ENCODE measurements at places on chromosomes 1 and 21.
A peak's percentile ranks its signal among the peaks of the same experiment; 100 is the strongest.

DNA sequence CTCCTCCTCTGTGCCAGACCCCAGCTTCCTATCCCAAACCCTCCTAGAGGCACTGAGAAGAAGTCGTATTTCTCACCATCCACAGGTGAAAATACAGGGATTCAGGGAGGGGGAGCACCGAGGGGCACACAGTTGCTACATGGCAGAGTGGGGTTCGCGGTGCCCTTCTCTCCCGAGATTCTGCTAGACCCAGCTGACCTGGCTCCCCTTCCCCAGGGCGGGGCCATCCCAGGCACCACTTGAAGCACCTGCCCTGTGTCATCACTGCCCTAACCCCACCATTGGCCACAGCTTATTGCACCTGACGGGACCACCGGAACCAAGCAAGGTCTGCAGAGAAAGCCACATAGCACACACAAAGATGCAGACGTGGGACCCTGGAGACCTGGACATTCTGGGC, 30.5 kb downstream of the SDC3 start:
- DNase-seq: no peak

DNA sequence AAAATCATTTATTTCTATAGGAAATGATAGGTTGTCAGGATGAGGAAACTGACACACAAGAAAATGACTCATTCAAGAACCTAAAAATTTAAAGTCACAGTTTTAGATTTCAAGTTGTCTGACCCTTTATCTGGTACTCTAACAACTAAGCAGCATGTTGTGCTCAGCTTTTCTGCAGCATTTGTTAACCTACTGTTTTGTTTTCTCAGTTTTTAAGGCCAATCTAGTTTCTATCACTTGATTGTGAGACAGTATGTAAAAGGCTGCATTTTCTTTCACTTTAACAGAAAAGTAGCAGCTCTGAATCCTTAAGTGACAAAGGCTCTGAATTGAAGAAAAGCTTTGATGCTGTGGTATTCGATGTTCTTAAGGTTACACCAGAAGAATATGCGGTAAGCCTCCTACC, 59.1 kb downstream of the RALGPS2 start:
- DNase-seq: no peak

DNA sequence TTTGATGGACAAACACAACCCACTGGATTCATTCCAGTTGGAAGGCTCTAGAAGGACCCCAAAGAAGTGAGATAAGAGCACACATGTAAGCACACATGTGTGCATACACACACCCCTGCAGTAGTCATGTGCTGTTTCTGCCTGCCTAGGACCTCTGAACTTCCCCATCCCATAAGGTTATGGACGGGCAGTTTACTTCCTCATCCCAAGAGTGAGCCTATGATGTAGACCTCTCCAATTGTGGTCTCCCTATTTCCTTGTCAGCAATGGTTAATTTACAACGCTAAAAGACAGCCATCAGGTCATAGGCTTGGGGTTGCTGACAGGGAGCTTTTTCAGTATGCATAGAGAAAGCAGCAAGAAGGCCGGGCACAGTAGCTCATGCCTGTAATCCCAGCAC, 15.4 kb upstream of the ADAR start:
- no peak for DNase-seq

DNA sequence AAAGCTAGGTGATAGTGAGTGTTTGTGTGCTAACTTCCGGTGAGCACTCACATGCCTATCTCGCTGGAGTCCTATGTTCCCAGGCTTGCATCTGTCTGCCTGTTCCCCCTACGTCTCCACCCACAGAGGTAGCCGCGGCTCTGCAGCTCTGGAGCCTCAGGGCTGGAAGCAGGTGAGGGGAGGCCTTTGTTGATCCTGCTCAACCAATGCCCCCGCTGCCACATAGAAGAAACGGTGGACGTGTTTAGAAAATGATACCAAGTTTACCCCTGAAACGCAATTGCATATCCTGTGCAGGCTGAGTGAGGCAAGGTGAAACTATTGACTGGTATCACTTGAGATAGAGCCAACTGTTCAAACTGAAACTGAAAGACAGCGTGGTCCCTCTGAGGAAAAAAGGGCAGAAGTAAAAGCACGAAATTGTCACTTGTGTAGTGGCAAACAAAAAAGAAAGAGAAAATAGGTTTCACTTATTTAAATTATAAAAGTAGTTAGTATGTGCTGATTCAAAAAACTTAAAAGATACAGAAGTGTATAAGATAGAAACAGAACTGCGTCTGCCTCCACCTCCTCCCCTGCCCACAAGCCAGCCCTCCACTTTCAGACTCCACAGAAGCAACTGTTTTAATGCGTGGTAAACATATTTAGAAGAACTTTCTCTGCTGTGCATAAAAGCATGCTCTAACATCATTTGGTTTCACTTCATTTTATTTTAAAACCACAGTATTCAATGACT, 38.6 kb upstream of the ETS2 start:
- peak; percentile 62 for DNase-seq

DNA sequence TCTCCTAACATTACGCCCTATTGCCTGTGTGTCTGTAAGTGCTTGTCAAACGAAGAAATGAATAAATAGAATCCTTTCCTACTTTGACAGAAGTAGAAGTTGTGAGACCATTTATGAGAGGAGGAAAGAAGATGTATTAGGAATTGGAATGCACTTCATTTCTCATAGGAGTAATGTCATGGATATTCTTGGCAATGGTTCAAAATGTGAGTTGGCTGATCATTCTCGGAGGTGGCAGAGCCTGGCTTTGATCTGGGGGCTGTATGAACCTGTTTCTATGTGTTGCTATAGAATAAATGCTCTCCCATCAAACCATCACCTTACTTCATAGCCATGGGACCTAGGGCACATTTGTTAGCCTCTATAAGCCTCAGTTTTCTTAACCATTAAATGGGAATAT, 10.1 kb upstream of the SERBP1 start:
- DNase-seq: no peak

DNA sequence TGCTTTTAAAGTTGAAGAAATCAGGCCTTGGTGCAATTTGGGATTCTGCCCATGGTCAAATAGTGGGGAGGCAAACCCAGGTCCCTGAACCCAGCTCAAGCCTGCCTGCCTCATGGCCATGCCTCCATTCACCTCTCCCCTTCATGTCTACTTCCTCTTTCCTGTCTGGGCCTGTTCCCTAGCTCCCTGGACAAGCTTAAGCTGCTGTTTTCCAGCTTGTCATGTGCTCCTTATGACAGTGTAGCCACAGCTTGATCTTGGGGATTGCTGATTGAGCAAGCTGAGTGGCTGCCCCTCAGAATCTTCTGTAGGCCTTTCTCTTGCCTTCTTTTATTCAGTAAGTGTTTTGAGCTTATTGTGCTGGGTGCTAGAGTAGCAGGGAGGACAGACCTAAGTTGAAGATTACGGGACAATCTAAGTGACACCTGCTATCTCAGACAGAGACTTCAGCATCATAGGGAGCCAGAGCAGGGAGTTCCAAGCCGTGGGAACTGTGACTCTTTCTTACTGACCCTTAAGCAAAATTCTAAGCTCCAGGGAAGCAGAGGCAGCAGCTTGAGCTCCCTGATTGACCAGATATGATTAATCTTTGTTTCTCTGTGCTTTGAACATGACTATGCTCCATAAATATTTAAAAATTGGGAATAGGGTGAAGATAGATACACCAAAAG, 520 bp upstream of the MR1 start:
- peak; percentile 22 for DNase-seq

DNA sequence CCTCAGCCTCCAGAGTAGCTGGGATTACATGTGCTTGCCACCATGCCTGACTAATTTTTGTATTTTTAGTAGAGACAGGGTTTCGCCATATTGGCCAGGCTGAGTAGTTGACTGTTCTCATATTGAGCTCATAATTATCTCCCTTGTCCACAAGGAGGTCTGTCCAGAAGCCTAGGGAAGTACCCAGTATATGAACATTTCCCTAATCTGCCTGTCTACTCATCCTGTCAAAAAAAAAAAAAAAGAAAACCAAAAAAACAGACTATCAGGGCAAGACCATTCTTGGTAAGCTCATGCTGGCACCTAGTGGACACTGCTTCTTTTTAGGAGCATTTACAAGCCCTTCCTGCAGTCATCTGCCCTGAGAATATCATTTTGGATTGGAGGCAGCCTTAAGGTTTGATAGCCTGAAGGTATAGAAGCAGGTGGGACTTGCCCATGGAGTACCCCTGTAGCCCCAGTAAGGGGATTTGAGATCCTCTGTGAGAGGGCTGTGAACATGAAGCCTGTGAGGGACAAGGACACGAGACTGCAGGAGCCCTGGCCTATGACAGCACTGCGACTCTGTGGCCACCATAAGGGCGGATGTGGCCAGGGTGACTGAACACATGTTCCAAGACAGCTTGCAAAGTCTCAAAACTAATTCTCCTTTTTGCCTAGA, 10.8 kb upstream of the DUSP12 start:
- no peak for DNase-seq

GRCh38 chr1:46067652-46068051, 64.8 kb downstream of the PIK3R3 start:
- no peak for DNase-seq

DNA sequence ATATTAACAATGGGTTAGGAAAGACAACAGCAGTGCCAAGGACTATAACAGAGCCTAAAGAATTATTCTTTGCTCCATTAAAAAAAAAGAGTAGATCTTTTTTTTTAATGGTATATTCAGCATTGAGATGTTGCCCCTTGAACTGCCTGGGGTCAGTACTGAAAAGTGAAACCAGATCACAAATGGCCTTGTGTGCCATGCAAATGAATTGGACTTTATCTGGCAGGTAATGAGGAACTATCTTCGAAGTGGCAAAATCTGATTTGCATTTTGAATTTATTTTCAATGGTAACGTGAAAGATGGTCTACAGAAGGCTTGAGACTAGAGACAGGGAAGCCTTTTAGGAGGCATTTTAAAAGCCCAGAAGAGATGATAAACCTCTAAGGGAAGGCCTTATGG, 21.4 kb upstream of the PKN2 start:
- no peak for DNase-seq

DNA sequence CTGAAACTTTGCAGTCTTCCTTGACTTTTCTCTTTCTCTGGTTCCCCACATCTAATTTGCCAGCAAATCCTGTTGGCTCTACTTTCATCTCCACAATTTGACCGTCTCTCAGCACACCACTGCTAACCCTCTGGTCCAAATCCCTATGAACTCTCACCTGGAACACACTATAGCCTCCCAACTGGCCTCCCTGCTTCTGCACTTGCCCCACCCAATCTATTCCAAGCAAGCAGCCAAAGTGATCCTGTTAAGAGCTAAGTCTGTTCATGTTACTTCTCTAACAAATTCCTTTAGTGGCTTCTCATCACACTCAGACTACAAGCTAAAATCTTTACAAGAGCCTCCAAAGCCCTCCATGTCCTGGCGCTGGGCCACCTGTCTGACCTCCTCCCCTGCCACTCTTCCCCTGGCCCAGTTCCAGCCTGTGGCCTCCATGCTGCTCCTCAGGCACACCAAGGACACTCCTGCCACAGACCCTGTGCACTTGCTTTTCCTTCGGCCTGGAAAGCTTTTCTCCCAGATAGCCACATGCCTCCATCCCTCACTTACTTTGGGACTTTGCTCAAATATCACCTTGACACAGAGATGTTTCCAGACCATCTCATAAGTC, 104.1 kb downstream of the DTL start:
- no peak for DNase-seq

DNA sequence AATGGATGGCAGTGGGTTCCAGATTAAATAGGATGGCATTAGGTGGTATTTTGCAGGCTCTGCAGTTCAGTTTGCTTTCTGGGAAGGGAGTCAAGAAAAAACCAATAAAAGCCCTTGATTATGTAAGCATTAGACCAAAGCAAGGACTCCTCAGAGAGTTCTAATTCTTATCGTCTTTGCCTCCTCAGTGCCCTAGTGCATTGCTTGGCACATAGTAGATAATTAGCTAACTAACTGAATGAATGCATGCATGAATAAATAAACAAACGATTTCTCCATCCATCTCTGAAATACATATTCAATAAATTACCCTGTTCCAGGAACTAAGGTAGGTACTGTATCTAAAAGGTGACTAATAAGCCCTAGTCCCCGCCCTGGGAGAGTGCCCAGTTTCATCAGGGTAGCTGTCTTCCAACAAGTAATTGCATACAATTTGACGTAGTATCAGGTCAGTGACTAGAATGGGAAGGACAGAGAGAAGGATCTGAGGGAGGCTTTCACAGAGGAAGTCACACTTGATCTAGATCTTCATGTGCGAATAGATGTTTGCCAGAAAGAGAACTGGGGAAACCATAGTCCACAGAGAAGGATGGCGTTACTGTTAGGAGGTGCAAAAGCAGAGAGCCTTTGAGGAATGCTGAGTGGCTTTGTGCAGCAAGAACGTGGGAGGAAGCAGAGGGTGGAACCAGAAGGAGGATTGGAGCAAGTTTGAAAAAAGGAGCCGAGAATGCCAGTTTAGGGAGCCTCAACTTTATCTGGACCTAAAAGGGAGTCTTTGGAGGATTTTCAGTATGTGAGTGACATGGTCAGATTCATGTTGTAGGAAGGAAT, 111.4 kb downstream of the TBX19 start:
- DNase-seq: no peak

- DNase-seq: no peak
These were observed 1.8 kb downstream of the KPRP start for GRCh38 chr1:152759453-152760173.

- DNase-seq: no peak
These were observed 213.7 kb upstream of the CSF3R start for GRCh38 chr1:36696261-36696940.

DNA sequence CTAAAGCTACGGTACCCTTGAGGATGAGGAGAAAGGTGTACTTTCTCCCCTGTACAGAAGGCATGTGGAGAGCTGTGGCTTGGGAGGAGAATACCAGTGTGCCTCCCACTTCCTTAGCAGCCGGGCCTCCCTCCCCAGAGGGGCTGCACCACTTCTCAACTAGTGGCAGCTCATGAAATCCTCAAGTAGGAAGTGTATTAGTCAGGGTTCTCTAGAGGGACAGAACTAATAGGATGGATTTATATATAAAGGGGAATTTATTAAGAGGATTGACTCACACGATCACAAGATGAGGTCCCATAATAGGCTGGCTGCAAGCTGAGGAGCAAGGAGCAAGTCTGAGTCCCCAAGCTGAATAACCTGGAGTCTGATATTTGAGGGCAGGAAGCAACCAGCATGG, 53.1 kb upstream of the PPP2R5A start:
- no peak for DNase-seq

DNA sequence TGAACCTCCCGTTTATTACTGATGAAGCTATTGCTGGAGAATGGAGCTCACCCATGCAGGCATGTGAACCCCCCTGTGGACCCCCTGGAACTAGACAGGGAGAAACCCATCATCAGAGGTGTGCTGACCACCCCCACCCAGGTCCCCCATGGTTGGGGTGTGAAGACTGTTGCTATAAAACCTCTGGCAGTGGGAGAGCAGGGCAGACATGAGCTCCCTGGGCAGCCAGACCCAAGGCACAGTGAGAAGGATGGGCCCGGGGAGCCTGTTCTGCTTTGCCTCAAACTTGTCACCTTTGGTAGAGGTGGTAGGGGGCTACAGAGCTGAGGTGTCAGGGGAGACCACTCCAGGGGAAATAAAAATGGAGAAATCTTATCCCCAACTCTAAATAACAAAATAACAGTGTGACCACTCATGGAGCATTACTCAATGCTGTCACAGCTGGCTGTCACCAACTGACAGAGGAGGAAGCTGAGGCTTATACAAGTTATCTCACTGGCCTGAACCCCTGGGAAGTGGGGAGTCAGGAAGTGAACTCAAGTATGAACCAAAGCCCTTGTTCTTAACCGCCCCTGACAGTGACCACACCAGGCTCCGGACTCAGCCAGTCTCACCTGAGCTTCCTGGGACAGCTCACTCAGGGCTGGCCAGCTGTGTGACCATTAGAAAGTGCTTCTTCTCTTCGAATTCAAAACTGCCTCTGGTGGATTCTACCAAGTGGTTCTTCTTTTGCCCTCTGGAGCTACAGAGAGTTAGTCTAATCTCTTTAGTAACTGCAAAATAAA, 698.8 kb downstream of the MATN1 start:
- no peak for DNase-seq

GRCh38 chr1:165787741-165788140, 19.1 kb upstream of the TMCO1 start:
- DNase-seq: no peak
